ENCODE measurements at places on chromosomes 3 and 15. TPM values are rescaled to one million over a fixed set of nuclear protein-coding genes. Genes with fewer than 3 reads are reported as not detected.

DNA sequence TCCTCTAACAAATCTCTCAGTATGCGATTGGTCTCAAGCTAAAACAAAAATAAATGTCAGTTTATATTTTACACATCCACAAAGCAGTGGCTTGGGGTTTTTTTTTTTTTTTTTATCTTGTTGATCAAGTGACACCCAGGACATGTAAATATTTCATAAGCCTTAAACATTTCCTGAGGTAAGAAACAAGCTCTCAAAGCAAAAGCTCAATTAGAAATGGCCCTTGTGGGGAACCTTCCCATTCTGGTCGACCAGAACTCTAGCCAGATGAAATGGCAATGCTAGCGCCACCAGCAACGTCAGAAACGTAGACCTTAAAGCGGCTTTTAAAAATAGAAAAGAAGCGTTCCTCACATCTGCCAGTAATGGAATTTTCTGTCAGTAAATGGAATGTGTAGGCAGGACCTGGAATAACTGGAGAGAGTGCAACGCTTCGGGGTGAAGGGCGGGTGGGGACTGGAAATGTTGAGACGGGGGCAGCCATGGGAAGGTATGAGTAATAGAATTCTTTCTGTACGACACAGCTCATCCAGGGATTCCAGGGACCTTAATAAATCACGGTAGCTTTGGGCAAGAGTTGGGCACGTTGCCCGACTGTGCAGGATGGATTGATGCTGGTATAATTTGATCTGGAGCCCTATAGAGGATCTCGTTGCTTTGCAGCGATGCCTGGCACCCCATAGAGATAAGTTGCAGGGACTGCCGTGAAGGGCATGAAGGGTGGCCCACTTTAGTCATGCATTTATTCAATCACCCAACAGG lies 44.4 kb downstream of the BTD start:
- no peak for DNase-seq
- no peaks in the 10 kb centered on the region for H3K36me3 ChIP-seq
- H3K27me3 ChIP-seq, result no peaks in the 10 kb centered on the region
- H3K4me1 ChIP-seq, result peaks cover 24% of the 10 kb centered on the region
- no peak overlapping the region for H3K4me3 ChIP-seq

DNA sequence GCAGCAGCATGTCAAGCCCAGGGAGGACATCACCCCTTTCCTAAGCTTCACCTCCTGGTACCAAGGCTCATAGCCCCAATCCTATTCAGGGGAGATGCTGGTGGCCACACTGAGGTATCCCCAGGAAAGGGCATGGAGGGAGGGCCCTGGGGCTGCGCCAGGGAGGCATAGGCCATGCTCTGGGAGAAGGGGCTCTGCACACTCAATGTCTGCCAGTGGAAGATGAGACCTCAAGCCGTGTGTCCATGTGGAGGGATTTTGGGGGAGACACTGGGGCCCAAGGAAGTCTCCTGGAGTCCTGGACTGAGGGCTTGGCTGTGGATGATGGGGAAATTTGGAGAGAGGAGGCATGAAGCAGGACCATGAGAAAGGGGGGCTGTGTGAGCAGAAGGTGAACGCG lies 21.2 kb upstream of the PRR23E start:
- H3K4me3 ChIP-seq, result no peak overlapping the region
- no peaks in the 10 kb centered on the region for H3K36me3 ChIP-seq

DNA sequence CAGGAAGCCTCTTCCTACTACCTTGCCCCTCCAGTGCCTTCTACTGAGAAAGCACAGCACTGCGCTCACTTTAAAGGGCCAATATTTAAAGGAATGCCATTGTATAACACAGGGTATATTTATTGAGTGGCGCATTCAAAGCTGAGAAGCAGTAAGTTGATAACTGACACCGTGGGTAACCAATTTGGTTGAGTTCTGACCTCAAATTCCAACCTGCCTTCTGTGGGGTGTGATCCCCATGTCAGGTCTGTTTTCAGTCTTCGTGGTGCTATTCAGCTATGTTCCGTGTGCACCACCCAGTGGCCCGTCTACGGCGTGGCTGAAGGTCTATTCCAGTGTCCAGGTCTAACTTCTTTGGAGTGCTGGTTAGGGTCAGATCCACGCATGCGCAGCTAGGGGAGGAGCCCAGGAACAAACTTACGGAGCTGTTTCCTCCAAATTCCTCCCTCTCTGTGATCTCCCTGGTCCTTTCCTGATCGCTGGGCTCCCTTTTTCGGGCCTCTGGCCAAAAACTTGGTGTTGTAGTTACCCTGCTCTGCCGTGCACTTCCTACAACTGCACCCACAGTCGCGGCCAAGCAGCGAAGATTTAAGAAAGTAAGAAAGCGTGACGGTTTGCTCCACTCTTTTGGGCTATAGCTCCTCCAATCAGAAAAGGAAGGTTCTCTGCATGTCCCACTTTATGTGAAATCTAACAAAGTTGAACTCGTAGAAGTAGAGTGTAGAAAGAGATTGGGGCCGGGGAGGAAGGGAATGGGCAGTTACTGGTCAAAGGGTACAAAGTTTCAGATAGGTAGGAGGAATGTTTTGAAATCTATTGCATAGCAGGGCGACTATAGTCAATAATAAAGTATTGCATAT lies 7.7 kb downstream of the LRRC2 start:
- peak; percentile 97 for DNase-seq
- peaks cover 11% of the 10 kb centered on the region for H3K4me1 ChIP-seq

- no peak for DNase-seq
- H3K27me3 ChIP-seq, result no peaks in the 10 kb centered on the region
- H3K4me1 ChIP-seq, result no peaks in the 10 kb centered on the region
- no peak overlapping the region for H3K27ac ChIP-seq
Measured at GRCh38 chr3:10460951-10461545, 44.3 kb downstream of the ATP2B2 start.

DNA sequence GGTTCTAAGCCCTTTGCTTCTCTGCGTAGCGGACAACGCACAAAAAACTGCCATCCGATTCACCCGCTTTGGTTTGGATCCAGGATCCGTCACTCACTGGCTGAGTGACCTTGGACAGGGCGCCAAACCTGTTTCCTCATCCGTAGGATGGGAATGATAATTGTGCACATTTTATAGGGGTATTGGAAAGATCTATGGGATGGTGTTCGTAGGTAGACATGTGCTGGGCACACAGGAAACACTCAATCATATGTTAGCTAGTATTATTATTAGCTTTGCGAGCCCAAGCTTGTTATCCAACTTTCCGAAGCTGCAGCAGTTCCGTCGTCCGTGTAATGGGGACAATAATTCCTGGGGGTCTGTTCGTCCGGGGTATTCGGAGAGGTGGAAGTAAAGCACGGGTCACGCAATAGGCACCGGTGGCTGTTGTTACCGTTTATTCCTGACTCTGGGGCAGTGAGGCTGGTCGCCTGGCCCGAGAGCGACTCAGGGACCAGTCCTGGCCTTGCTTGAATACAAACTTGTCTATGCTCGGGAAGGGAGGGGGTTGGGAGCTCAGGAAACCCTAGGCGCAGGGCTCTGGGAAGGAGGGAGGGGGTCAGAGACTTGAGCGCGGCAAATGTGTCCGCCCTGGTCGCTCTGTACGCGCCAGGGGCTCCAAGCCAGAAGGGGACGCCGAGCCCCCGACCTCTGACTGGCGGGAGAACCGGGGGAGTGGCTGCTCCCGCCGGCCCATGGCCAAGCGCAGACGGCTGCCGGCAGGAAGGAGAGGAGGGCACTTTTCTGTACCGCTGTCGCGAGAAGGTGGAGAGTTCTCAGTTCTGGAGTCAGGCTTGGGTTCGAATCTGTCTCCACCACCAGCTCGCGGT lies 1.3 kb downstream of the SPSB4 start:
- DNase-seq, result peak; percentile 73
- peak overlapping the region; percentile 30 for H3K4me3 ChIP-seq
- peak overlapping the region; percentile 92 for H3K27ac ChIP-seq
- H3K27me3 ChIP-seq, result no peaks in the 10 kb centered on the region
- no peaks in the 10 kb centered on the region for H3K36me3 ChIP-seq
- H3K4me1 ChIP-seq, result peaks cover 62% of the 10 kb centered on the region

DNA sequence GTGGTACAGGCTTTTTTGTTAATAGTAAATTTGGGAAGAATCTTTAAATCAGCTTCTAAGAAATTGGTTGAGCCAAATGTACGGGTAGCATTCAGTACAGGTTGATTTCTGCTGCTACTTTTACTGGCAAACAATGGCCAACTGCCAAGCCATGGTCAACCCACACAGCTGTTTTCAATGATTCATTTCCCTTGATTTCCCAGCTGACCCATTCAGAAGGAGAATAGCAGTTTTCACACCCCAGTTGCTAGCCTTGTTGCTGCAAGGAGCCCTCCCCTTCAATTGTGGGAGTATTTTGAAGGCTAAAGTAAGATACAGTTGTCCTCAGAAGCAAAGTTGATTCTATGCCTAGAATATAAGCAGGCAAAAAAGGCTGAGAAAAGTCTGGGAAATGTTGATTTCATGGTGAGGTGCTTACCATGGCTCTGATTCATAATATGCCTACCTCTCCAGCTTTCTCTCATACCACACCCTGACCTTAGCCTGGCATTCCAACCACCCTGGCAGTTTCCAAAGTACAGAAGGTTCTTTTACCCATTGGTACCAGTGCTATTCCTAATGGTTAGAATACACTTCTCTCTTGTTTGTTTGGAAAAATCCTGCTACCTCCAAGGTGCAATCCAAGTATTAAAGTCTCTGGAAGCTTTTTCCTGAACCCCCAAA lies 320.3 kb upstream of the TGFBR2 start:
- H3K4me3 ChIP-seq, result no peak overlapping the region
- no peaks in the 10 kb centered on the region for H3K27me3 ChIP-seq
- peak; percentile 88 for DNase-seq
- H3K4me1 ChIP-seq, result peaks cover 24% of the 10 kb centered on the region
- H3K27ac ChIP-seq, result peak overlapping the region; percentile 56
- no peaks in the 10 kb centered on the region for H3K36me3 ChIP-seq

DNA sequence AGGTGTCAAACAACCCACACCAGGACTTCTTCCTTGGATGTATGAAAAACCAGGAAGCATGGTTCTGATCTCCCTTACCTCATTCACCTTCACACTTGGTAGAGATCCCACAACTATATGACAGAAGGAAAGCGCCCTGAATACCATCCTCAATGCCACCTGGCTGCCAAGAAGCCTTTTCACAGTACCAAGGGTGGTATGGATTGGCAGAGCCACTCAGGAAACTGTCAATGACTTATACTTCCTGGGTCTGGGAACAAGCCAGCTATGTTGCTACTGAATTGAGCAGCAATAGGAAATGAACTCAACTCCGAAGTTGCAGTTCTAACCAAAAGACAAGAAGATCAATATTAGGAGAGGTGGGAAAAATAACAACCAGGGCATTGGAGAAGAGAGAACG lies 72.5 kb upstream of the PSMD6 start:
- H3K4me3 ChIP-seq, result no peak overlapping the region
- H3K27me3 ChIP-seq, result no peaks in the 10 kb centered on the region
- DNase-seq, result no peak
- peaks cover 4% of the 10 kb centered on the region for H3K36me3 ChIP-seq
- no peak overlapping the region for H3K27ac ChIP-seq

The MEGF11 gene
- not detected for total RNA-seq

The TRIM42 gene
- not detected for total RNA-seq
